Activated CD4-positive, alpha-beta T cell treated with anti-CD3 and anti-CD28 coated beads, Interleukin-2, amount 50 U/mL, for 4 hours (primary cell): ENCODE measurements at places on chromosomes 1 and 21.
A peak's percentile ranks its signal among the peaks of the same experiment; 100 is the strongest.

DNA sequence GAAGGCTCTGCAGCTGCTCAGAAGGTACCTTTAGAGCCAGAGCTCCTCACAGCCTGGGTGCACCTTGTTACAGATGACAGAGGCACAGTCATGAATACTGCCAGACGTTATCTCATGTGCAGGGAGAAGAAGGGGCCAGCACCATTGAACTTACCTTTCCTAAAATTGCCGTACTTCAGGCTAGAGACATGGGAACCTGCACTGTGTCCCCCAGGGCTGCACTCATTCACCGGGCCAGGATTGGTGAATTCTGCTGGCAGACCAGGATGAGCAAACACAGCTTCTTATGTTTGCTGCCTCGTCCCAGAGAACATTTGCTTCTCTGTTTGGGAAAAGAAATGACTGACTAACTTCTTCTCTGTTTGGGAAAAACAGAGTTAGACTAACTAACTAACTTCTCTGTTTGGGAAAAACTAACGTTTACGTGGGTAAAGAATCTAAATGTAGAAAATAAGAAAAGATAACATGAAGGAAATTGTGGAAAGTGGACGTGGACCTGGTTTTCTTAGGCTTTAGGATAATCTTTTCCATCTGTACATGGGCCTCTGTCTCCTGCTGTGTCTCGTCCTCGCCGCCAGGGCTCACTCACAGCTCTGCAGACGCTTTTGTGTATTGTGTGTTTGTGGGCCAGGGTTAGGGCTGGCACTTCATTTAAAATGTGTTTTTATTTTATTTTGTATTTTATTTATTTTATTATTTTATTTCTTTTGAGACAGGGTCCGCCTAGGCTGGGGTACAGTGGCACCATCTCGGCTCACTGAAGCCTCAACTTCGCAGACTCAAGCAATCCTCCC is 9.9 kb downstream of the OBSCN start:
- no peak for DNase-seq

DNA sequence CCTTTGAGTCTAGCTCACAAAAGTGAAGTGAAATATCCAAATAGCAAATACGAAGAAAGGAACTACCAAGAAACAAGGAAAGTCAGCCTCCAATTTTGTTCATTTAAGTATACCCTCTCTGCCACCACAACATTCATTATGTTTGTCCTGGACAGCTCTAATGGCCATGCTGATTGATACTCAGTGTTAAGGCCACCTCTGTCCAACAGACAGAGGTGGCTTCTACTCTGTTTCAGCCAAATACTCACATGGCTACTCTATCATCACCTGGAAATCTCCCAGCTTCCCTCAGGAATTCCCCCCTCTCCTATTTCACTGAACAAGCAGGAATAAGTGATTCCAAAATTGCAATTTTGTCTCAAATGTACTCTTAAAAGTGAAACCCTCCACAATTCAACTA is 10.7 kb downstream of the APP start:
- DNase-seq, result no peak

DNA sequence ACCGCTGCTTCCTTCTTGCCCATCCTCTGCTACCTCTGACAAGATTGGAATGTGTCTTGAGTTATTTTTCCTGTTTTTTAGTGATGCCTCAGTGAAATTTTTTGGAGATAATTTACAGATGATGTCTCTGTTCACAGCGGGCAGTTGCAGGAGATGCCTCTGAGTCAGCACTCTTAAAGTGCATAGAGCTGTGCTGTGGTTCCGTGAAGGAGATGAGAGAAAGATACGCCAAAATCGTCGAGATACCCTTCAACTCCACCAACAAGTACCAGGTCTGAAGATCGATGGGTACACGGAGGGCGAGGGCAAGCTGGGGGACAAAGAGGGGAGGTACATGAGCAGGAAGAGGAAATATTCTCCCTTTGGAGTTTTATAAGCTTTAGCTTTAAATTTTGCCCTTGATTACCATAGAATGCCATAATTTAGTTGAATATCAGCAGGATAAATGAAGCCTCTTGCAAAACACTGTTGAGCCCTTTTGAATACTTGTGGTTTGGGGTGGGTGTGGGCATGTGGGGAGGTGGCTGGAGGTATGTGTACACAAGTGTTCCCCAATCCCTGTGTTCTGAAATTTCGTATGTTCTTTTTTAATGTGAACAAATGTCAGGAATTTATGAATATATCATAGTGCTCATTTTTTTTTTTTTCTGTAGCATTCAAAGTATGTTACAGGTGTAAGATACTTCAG is 19.8 kb downstream of the ATP1A1 start:
- DNase-seq, result no peak

DNA sequence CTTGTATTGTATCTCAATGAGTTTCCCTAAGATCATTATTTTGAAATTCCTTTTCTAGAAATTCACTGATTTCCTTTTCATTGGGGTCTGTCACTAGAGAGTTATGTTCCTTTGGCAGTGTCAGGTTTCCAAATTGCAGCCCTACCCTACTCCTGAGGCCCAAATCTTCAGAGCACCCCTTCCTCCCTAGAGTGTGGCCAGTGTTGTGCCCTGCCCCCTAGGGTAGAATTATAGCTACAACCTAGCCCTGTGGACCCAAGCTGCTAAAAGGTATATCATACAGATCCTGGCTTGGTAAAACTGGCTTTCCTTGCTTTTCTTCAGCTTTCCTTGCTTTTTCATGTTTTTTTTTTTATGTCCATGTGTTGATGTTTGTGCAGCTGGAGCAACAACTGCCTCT is 60.7 kb downstream of the DIPK1A start:
- no peak for DNase-seq

DNA sequence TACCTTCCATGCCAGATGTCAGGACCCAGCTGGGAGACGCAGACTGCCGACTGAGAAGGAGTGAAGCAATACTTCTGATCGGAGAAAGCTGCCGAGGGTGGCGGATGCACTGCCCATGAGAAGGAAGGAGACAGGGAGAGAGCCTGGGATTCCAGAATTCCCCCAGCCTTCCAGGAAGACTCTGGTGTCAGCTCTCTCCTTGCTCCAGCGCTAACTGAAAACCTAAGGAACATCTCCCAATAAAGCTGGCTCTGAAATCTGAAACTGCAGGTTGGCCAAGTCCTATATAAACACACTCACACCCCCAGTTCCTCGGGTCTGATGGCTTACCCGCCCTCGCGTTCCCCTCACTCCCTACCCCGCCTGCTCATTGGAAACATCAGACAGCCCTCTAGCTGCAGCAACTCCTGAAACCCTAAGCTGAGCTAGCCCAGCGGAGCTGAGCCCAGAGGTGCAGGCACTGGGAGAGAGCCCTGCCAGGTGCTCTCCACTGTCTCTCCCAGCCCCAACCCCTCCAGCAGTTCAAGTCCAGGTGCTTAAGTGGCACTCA is 52.3 kb downstream of the PLEKHA6 start:
- no peak for DNase-seq

GRCh38 chr1:55478742-55479141 is 263.6 kb upstream of the USP24 start:
- DNase-seq, result no peak

DNA sequence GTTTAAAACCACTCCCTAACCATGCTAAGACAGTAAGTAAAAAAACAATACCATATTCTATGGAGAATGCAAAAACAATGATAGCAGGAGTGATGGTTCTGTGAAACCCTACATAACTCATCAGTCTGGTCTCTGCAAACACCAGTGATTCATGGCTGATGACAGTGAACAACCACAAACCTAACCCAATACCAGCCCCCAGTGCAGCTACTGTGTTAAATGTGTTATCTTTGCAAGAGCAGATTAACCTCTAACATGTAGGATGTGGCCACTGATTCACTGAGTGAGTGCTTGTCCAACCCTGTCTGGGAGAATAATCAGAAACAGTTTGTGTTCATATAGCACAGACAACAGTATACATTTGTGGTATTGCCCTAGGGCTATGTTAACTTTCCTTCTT is 100.2 kb upstream of the COG2 start:
- DNase-seq, result no peak

DNA sequence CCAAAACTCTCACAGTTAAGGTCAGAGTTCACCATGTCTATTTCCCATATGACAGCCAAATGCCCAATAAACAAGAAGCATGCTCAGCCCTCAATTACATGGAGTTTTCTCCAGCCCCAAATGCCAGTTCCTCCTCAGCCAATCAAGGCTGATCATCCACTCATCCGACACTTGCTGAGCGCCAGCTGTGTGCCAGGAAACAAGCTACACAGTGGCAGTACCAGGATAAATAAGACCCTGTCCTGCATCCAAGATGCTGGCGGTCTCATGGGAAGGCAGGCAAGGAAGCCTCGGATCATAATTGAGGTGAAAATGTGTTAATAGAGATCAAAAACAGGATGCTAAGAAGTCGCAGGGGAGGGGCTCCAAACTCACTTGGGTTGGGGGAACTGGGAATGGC is 7.7 kb downstream of the ZBTB17 start:
- DNase-seq, result no peak

- DNase-seq, result no peak
Observed at GRCh38 chr21:45456584-45457160, 51.7 kb downstream of the COL18A1 start.

DNA sequence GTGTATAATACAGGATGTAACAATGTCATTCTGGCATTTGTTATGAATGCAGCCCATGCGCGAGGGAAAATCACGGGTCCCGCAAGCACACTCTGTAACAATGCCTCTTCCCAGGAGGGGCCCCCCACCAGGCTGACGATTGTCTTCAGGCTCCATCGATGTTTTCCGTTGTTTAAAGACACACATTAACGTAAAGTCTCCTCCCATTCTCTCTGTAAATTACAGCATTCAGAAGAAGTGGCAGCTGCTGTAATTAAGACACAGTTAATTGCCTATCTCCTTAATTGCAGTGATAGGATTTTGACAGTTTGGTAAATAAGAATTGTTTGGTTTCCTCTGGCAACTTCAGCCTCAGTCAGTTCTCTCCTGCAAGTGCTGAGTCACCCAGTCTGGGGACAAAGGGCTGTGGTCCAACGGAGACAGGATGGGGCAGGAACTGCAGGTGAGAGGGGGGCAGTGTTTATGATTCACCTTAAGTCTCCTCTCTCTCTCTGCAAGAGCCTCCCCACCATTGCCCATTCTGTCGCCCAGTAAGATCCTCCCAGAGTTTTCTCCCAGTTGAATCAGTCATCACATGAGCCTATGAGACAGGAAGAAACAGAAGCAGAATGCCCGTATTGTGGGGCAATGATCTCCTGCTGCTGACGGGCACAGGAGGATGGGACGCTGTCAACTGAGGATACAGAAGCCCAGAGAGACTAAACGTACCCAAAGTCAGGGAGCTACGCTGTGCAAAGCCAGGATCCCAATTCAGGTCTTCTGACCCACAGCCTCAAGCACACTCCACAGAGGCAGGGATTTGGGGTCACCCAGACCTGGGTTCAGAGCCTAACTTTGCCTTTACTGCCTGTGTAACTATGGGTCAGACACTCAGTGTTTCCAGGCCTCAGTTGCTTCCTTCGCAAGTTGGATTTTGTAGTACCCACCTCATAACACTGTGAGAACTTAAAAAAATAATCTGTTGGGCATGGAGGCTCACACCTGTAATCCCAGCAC is 110.0 kb downstream of the ADSS2 start:
- no peak for DNase-seq

GRCh38 chr1:85179522-85179921 is 21.3 kb downstream of the SYDE2 start:
- DNase-seq, result no peak

DNA sequence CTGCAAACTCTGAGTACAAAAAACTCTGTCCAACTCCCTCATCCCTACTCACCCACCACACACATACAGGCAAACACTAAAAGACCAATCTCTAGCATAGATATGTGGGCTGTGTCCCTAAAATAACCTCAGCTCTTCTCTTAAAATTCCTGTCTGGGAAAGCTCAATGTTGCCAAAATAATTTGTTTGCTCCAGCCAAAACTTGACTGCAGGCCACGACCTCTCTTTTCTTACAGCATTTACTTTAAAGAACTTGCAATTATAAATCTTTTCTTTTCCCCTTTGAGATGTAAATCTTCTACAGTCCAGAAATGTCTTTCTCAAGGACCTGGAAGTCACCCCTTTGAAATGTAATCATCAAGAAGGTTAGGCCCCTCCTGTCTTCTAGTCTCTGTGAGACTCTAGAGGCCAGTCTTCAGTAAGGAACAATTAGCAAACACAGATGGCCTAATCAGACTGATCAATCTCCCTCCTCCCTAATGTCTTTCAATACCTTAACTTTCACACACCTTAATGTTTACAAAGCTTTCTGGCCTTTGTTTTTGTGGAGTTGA is 483.6 kb upstream of the RGS18 start:
- DNase-seq, result no peak

DNA sequence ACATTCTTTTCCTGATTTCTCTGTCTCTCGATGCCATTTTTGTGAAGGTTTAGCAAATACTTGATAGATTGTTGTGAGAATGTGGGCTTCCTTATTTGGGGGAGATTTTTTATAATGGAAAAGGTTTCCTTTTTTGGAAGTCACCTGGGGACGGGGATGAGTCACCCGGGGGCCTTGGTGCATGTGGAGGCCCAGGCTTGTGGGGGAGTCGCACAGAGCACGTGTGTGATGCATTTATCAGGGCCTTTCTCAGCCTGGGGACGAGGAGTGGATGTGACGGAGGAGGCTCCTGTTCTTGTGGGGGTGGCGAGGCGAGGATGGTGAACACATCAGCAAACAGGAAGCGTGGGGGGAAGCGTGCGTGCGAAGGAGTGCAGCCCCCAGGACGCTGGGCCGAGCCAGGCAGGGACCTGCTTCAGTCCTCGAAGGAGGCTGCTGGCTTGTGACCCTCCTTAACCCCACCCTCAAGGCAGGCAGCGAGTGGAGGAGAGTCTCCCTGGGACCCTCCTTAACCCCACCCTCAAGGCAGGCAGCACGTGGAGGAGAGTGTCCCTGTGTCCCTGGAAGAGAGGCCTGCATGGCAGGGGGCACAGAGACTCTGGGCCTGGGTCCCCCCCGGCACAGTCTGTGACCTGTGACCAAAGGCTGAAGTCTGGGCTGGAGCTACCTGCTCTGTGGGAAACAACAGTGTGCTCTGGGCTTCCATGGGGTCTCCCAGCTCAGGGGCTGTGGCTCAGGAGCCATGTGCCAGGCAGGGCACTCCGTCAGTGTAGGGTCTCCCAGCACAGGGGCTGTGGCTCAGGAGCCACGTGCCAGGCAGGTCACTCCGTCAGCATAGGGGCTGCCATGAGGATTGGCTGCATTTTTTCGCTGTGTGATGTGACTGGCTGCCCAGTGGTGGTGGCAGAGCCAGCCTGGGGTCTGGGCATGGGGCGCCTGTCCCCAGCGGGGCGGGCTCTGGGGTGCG is 57.2 kb downstream of the AGPAT3 start:
- peak; percentile 79 for DNase-seq

GRCh38 chr1:19612530-19612929 is 31.6 kb upstream of the NBL1 start:
- no peak for DNase-seq

- DNase-seq, result no peak
Observed at GRCh38 chr1:64487061-64487460, 17.1 kb downstream of the CACHD1 start.

GRCh38 chr1:202682477-202682876 is 27.8 kb downstream of the SYT2 start:
- no peak for DNase-seq
